Stimulated activated CD8-positive, alpha-beta memory T cell treated with anti-CD3 and anti-CD28 coated beads, Interleukin-7, amount 100 ng/mL, for 24 hours (primary cell): ENCODE measurements at places on chromosomes 16 and 17.

GRCh38 chr17:33550261-33550660, 257.2 kb upstream of the ASIC2 start:
- DNase-seq, result no peak

DNA sequence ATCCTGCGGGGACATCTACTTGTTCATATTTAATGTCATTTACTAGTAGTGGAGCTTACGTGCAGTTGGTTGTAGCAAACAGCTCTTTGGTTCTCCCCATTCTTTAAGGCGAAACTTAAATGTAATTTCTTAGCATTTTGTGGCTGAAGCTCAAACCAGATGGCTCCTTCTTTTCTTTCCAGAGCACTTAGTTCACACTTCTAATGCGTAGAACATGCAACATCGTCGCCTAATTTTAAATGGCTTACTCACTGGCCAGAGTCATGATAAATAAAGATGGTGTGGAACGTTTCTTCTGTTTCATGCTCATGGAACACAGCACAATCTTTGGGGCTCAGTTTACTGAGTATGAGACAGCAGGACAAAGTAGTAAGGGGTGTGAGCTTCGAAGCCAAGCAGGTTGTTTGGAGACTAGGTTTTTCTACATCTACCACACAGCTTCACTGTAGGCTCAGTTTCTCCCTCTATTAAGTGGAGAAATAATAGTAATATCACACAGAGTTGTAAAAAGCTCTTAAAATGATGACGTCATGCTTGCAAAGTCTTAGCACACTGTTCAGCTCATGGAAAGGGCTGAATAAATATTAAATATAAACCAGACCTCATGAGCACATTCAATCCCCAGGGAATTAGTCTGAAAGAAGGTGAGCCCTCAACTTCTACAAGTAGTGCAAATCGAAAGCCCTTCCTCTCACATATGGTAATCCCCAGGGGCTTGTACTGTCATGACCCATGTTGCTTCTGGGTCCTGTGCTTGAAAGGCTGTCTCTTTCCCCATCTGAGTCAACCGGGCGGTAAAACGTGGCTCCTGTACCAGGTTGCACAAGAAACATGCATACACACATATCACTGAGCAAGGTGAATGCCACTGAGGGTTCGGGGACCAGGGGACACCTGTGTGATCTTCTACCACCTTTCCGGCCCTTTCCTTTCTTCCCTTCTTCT, 384.3 kb downstream of the CDH13 start:
- no peak for DNase-seq

DNA sequence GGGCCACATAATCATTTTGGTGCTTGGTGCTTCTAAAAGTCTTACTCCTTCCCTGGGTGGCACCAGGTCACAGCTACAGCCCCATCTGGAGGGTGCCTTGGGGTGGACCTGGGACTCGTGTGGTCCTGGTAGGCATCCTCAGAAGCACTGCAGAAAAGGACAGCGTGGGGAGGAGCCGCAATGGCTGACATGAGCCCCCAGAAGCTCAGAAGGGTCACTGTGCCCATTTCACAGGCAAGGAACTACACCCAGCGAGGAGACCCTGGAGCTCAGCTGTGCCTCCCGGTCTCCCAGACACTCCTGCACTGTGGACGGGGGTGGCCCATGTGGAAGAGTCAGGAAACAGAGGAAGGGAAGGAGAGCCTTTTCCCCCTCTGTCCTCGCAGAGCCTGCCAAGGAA, 26.4 kb downstream of the C17orf100 start:
- DNase-seq, result no peak

DNA sequence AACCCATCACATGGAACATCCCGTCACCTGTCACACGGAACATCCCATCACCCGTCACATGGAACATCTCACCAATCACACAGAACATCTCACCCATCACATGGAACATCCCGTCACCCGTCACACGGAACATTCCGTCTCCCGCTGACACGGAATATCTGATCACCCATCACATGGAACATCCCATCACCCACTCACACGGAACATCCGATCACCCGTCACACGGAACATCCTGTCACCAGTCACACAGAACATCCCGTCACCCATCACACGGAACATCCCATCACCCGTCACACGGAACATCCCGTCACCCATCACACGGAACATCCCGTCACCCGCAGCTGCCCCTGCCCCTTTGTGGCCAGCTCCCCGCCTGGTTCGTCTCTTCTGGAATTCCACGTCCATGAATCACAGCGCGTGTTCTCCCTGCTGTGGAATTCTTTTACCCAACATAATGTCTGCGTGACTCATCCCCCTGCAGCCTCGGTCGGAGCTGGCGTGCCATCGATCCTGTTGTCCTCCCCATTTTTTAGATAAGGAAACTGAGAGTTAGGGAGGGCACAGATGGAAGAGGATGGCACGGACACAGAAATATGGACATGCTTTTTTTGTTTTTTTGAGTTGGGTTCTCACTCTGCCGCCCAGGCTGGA, 5.6 kb downstream of the CPNE7 start:
- no peak for DNase-seq

- no peak for DNase-seq
These were observed 34.1 kb upstream of the MMP2 start for GRCh38 chr16:55444754-55445485.

DNA sequence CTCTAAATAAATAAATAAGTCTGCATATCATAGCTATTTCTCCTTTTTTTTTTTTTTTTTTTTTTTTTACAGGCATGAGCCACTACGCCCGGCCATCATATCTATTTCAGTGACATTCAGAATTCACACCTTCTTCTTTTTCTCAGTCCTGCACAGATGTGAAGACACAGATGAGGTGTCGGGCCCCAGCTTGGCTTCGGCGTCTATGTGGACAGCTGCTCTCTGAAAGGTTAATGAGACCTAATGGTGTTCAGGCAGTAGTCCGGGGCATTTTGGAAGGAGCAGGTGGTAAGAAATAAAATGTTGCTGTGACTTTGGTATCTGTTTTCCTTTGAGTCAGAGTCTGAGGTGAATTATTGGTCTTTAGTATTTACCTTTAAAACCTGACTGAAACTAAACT, 23.6 kb downstream of the TANGO6 start:
- no peak for DNase-seq

DNA sequence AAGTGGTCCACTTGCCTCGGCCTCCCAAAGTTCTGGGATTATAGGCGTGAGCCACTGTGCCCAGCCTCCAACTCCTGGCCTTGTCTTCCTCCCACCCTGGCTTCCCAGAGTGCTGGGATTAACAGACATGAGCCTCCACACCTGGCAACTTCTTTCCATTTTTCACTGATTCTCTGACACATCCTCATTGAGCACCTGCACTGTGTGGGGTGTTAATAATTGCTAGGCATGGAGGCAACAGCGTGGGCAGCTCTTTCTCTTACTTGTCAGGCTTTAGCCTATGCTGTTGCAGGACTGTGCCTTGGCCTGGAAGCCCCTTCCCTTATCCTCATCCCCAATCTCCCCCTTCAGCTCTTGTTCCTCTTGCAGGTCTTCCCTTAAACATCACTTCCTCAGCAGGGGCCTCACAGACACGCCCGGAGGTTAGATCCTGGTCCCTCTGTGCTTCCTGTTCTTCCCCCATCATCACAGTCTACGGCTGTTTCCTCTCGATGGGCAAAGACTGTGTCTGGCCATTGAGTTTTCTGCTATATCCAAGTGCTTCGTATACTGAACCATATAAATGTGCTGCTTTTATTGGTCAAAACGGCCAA, 7.9 kb downstream of the QPRT start:
- no peak for DNase-seq

- no peak for DNase-seq
These were observed 5.8 kb upstream of the MYCBPAP start for GRCh38 chr17:50502301-50502990.

GRCh38 chr16:662095-662494, 5.8 kb upstream of the RHOT2 start:
- DNase-seq, result no peak

GRCh38 chr16:49738001-49738400, 117.9 kb downstream of the ZNF423 start:
- DNase-seq, result no peak

- no peak for DNase-seq
These were observed 39.2 kb downstream of the ADCY7 start for GRCh38 chr16:50305441-50306061.

DNA sequence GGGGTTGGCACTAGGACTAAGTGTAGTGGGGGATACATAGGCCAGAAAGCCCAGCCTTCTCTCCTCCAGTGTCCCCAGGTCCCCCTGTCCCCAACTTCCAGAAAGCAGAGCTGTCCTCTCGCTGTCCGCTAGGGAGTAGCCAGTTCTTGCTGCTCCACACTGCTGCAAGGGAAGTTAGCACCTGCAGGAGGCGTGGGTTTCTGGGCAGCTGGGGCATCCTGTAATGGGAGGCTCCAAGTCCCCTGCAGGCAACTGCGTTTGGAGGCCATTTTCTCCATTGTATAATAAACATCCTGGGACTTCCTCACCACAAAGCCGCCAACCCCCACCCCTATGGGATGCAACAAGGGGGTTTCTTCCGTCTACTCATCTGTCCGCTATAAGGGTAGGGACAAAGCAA, 1.7 kb downstream of the RPRML start:
- DNase-seq, result no peak

GRCh38 chr17:49266233-49266632, 35.6 kb upstream of the PHOSPHO1 start:
- DNase-seq, result no peak

DNA sequence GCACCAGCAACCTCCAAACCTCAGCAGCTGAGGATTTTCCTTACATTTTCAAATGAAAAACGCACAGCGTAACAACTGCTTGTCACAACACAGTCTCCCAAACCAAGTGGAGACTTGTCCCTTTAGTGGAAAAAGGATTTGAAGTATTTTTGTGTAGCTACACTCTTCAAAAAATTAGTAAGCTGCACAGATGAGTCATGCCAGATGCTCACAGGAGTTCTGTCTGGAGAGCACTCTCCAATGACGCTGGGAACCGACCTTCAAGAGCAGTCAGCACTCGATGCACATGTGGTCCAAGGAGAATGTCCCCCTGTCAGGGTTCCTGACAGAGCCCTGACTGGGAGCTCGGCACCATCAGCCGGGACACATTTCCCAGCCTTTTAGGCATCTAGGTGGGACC, 39.8 kb downstream of the MAP1LC3B start:
- no peak for DNase-seq

GRCh38 chr16:57578521-57579360, 36.3 kb downstream of the ADGRG5 start:
- DNase-seq, result no peak

DNA sequence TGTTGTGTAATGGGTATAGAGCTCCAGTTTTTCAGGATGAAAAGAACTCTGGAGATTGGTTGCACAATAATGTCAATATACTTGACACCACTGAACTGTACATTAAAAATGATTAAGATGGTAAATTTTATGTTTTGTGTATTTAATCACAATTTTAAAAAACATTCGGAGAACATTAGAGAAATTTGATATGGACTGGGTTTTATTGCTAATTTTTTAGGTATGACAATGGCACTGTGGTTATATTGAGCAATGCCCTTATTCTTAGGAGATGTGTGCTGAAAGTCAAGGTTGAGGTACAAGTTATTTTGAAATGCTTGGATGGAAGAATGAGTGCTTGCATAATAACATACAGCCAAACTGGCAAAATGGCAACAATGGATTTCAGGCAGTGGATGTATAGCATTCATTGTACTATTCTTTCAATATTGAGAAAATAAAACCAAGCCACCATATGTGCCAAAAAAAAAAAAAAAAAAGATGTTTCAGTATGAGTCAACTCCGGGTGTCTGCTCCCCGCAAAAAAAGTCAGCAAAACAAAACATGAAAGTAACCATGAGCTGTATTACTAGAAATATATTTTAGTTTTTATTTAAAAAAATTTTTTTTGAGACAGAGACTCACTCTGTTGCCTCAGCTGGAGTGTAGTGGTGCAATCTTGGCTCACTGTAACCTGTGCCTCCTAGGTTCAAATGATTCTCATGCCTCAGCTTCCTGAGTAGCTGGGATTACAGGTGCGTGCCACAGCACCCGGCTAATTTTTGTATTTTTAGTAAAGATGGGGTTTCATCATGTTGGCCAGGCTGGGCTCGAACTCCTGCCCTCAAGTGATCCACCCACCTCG, 19.8 kb downstream of the HOXB1 start:
- no peak for DNase-seq

DNA sequence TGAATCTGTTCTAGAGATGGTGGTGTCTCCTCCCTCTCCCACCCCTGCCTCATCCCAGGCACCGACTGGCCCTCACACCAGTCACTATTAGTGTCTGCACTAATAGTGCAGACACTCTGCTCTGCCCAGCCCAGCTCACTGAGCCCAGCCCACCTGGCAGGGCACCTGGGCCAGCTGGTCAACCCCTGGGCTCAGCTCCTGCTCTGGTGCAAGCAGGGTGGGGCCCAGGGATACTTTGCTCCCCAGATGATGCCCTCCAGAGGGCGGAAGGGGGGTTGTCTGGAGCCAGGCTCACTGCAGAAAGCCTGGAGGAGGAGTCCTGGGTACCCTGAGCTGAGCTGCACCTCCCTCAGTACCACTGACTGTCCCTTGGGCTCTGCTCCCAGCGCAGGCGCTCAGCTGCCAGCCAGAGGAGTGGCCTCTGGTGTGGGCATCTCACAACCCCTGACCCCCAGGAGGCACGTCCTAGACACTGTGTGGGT, 14.5 kb downstream of the RAB11FIP4 start:
- no peak for DNase-seq

DNA sequence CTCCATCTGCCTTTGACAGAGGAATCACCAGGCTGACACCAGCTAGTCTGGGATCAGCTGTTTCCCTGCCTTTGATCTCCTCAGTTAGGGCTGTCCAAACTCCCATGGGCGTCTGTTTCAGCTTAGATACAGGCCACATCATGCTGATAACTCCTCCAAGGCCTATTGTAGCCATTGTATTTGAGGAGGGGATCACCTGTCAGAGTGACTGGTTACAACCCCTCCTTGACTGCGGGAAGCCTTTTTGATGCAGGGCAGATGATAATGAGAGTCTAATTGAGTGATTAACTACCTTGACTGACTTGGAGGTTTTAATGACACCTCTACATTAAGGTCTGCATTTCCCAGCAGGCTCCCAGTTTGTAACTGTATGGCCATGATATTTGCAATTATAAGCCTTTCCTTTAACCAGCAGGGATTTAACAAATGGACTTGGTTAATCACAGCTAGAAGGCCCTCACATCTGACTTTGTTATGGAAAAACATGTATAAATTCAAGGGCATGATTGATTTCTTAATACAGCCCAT, 863.5 kb downstream of the KCNJ2 start:
- DNase-seq, result no peak

GRCh38 chr16:13920510-13920818, 510 bp downstream of the ERCC4 start:
- no peak for DNase-seq

- no peak for DNase-seq
These were observed 296.3 kb downstream of the HS3ST4 start for GRCh38 chr16:25988084-25988483.

DNA sequence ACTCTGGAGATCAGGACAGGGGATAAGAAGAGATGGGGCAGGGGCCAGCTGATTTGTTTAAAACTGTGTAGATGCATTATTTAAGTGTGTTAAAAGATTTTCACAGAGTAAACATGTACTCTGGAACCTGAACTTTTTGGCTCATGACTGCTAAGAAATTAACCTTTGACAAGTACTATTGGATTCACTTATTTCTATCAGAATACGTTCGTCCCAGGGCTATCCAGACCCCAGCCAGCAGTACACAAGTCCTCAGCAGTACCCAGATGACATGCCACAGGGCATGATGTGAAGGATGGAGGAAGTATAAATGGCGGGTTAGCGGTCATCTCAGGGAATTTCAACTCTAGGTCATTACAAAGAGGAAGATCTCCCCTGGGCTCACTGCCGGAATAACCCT, 253.7 kb downstream of the STX8 start:
- DNase-seq, result no peak

GRCh38 chr16:58435779-58436178, 43.5 kb downstream of the GINS3 start:
- no peak for DNase-seq
